T-cell (primary cell): ENCODE measurements at places on chromosomes 7 and 10.

GRCh38 chr7:158584407-158584806, 3.2 kb downstream of the PTPRN2 start:
- DNase-seq: no peak

- no peak for DNase-seq
These were observed 117.6 kb downstream of the DNAJC1 start for GRCh38 chr10:21885940-21886339.

DNA sequence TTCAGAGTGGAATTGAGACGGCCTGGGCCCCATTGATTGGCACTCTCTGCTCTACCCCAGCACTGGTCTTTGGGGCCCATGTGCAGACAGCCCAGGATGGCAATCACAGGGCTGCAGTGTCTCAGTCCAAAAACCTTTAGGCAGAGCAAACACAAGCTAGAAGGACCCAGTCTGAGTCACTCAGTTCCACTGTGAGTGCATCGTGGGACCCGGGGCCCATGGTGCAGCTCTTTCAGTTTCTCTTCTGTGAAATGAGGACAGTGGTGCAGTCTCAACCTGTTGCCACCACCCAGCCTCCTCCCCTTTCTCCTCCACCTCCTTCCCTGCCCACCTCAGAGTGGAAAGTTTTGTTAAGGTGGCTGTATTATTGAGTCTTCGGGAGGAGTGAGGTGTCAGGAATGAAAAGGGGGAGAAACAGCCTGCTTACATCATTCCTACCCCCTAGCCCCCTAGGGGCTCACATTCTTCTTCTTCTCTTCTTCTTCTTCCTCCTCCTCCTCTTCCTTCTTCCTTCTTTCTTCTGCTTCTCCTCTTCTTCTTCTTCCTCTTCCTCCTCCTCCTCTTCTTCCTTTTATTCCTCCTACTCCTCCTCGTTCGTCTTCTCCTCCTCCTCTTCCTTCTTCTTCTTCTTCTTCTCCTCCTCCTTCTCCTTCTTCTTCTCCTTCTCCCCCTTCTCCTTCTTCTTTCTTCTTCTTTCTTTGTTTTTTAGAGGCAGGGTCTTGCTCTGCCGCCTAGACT, 19.5 kb upstream of the CARD11 start:
- peak; percentile 49 for DNase-seq

DNA sequence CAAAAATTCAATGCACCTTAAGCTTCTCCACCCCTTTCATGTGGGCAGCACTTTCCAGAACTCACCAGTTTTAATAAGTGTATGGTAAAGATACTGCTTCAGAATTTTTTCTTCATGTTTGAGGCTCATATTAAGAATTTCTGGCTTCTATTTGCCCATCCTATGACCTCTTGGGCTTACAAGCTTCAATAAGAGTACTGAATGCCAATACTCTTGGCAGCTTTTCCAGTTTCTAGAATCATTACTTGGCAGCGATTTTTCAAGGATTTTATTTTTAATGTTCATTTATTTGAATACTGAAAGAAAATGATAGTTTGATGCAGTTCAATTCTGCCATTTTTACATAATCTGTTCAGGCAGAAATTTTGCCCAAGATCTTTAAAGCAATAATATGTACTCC, 242.1 kb upstream of the KCND2 start:
- no peak for DNase-seq

DNA sequence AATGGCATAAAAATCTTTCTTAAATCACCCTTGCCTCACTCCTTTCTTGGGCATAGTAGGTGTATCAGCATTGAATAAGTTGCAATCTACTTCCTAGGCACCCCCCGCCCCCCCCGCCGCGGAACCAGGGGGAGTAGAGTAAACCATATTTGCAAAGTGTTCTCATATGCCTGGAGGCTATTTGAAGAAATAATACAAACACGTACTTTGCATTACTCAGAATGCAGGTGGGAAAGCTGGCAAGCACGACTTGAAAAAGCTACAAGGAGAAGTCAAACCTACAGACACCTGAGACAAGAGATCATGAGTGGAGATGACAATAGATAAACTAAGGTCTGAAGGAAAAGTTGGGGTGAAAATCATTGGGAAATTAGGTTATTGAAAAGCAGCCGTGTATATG, 65.6 kb downstream of the POM121L12 start:
- no peak for DNase-seq

DNA sequence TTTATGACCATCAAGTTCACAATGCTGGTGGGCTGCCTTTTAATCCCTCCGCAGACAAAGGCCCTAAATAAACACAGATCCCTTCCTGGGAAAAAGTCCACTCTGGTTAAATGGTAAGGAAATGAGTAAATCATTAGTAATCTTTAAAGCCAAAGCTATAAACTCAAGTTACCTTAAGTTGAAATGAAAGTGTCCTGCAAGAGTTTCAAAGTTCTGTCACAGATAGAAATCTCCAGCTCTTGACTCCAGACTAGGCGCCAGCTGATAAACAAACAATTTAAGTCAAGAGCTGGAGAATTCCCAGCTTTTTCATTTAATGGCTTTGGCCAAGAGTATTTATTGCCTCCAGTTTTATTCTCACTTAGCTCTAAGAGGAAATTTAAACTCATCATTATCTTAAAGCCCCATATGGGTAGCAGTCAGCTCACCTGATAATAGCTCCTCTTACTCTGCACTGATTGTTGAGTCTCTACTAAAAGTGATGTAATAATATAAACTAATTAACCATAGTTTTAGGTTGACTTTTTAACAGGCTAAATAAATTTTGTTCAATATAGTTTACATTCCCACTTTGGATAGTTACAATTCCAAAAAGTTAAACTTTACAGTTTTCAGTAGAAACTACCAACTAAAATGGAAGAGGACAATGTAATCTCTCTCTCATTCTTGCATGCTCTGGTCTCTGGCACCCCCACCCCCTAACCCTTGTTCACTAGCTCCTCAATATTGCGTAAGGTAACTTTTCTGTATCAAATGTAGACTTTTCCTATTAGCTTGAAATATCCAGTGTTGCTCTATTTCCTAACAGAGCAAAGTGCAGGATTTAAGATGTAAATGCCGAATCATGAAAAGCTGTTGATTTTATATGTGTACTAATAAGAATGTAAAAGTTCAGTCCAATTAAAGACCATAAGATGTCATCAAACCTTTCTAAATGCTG, 56.1 kb downstream of the HIBADH start:
- no peak for DNase-seq

GRCh38 chr7:33816106-33816505, 89.2 kb upstream of the BMPER start:
- DNase-seq: no peak

DNA sequence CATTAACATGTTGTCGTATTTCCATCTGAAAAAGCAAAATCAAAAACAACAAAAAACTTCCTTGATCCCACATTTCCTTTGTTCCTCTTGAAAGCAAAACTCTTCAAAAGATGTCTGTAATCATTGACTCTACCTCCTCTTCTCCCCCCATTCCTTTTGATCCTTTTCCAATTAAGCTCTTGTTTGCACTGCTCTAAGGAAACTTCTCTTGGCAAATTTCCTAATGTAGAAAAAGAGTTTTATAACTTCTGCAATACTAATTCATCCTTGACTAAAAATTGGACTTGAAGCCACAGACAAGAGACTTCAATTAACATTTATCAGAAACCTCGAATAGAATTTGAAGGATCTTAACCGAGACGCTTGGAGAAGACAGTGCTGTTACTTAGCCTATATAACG, 317.1 kb upstream of the SEMA3C start:
- DNase-seq: no peak

DNA sequence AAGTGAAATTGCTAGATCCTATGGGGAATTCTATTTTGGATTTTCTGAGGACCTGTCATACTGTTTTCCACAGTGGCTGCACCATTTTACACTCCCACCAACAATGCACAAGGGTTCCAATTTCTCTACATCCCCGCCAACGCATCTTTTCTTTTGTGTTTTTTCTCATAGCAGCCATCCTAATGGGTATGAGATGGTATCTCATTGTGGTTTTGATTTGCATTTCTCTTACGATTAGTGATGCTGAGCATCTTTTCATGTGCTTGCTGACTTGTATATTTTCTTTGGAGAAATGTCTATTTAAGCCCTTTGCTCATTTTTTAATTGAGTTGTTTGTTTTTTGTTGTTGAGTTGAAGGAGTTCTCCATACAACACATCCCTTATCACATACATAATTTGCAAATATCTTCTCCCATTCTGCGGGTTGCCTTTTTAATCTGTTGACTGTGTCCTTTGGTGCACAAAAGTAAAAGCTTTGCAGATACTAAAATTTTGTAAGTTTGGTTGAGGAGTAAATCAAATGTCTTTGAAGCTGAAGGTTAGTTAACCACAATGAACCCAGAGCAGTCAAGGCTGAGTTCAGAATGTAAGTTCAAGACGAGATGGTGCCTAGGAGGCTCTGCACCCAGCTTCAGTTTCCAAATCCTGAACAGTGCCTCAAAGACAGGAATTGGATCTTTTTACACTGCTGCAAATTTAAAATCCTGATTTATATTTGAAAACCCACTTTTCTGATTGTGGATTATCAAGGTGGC, 195.4 kb downstream of the COBL start:
- no peak for DNase-seq

GRCh38 chr10:76231286-76231934, 800.0 kb downstream of the LRMDA start:
- no peak for DNase-seq

GRCh38 chr10:103459615-103460014, 915 bp upstream of the CALHM1 start:
- no peak for DNase-seq

GRCh38 chr10:50398823-50399222, 147.5 kb upstream of the ASAH2 start:
- DNase-seq: no peak

DNA sequence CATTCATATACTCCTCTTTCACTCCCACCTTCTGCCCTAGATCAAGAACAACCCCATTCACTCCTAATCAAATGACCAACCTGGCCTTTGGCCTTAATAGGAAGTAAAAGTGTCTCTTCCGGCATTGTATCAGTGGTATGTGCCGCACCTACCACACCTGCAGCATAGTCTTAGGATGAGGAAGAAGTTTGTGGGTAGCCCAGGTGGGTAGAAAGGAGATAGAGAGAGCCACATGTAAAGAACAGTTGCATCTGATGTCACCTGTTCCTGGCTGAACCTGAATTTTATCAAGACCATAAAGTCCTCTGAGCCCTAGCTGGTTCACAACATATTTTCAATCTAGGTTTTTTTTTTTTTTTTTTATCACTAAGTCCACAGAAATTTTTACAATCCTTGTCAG, 55.5 kb upstream of the PTPN12 start:
- DNase-seq: no peak

DNA sequence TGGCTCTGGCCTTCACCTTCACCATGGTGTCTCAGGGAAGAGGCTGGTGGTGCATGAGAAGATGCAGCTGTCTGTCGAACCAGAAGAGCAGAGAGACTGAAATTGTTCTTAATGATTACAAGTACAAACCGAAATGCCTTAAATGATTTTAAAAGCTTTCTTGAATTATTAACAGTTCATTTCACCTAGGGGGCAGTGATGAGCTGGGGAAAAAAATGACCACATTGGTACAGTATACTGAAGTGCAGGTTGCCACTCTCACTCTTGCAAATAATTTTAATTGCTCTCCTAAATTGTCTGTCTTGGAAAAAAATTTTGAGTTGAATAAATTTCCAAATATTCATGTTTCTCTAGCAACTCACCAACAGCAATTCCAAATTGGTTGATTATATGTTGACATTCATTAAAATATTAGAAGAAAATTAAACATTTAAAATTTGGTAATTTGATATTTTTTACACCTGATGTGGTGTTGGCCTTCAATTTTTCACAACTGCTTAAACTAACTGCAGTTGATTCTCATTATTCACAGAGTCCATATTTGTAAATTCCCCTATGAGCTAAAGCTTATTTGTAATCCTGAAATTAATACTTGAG, 692.6 kb downstream of the ZWINT start:
- no peak for DNase-seq

- DNase-seq: no peak
These were observed 208.3 kb downstream of the PPP1R3A start for GRCh38 chr7:113710310-113711096.

DNA sequence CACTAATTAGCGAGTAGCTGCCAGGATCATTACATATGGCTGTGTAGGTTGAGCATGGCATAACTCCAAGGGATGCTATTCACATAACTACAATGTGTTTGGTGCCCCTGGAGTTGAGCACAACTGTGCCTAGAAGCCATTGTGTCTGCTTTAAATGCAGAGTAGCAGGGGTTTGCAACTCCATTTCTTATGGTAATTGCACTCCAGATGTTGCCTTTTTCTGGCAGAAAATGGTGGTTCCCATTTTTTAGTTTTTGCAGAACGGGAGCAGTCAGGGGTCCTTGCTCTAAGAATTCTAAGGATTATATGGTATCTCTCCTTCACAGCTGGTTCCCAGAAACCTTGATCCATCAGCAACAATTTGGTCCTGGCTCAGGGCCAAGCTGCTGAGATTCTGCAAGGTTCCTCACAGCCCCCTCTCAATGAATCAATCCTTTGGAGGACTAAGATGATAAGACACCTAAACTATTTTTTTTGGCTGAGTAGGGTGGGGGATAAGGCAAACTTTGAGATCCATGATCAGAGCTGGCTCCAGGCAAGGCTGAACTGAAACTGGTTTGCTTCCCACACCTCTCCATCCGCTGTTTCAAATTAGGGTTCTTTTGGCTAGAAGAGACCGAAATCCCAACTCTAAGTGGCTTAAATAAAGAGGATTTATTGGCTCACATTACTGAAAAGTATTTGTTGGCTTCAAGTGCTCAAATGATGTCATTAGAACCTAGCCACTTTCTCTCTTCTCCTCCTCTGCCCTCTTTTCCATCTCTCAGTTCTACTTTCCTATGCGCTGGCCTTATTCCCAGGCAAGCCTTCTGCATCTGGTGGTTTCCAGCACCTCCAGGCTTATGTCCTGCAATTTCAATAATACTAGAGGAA, 97.5 kb upstream of the CCDC6 start:
- no peak for DNase-seq

DNA sequence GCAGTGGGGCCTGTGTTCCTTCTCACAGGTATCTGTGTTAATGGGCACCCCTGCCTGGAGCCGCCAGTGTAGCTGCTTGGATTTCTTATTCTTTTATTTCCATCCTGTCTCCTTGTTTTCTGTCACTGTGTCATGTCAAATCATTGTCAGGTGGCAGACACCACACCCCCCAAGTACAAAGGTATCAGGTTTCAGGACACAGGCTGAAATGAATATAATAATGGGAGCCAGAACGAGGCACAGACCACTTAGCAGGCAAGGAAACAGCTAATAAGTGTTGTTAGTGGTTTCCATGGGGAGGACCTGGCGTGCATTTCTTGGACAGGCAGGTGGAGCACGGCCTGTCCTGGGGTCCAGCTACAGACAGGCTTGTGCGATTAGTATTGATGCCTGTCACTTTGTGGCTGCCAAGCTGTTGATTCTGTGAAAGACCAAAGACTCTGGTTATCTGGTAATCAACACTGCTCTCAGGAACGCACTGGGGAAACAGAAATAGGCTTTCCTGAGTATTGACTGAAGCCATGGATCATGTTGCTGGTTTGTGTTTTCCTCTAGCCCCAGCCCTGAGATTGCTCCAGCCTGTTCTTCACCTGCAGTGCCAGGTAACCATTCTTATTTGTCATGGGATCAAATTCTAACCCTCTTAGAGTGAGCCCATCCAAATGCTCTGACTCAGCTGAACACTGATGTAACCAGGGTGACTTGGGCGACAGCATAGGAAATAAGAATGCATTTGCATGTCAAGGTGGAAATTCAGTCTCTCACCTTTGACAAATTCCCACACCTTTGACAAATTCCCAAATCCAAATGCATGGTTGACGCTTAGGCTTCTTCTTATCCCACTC, 1002.0 kb downstream of the LRMDA start:
- DNase-seq: no peak
